Thoracic aorta (tissue), 2 donors: ENCODE measurements at places on chromosomes 12 and 14.

DNA sequence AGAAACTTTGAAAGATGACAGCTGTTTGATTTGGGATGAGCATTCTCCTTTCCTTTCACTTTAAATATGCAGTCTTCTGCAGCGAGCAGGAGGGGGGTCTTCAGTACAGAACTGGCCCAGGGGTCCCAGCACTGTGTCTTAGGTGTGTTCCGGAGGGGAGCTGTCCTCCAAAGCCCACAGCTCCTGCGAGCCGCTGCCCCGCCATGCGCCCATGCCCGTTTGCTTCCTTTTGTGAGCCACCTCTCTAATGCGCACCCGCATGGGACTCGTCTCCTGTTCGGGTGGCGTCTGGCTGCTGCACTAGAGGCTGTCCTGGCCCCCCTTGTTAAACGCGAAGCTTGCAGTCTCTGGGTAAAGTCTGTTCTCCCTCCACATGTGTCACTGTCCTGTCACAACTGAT, 48.4 kb upstream of the ASPG start:
- no peak overlapping the region for H3K4me3 ChIP-seq
- H3K27me3 ChIP-seq, result no peaks in the 10 kb centered on the region
- H3K27ac ChIP-seq, result no peak overlapping the region
- no peaks in the 10 kb centered on the region for H3K36me3 ChIP-seq
- no peaks in the 10 kb centered on the region for H3K4me1 ChIP-seq

GRCh38 chr14:25501749-25502148, 451.8 kb upstream of the STXBP6 start:
- no peaks in the 10 kb centered on the region for H3K36me3 ChIP-seq
- H3K27me3 ChIP-seq, result no peaks in the 10 kb centered on the region
- DNase-seq, result no peak

- H3K4me3 ChIP-seq, result peak overlapping the region; percentile 90
- peak overlapping the region; percentile 55 for H3K27ac ChIP-seq
- peaks cover 13% of the 10 kb centered on the region for H3K36me3 ChIP-seq
- H3K27me3 ChIP-seq, result no peaks in the 10 kb centered on the region
- H3K4me1 ChIP-seq, result peaks cover 5% of the 10 kb centered on the region
These were observed 828 bp downstream of the MMAB start for GRCh38 chr12:109572506-109572845.

GRCh38 chr14:105412771-105413543, 6.7 kb upstream of the MTA1 start:
- DNase-seq, result no peak
- H3K4me1 ChIP-seq, result peaks cover 10% of the 10 kb centered on the region
- no peak overlapping the region for H3K4me3 ChIP-seq
- H3K27me3 ChIP-seq, result peaks cover 5% of the 10 kb centered on the region
- no peak overlapping the region for H3K27ac ChIP-seq
